Neural progenitor cell (in vitro differentiated cells): ENCODE measurements at places on chromosomes 12 and 14. TPM values are rescaled to one million over a fixed set of nuclear protein-coding genes. Genes with fewer than 3 reads are reported as not detected.

The KRT73 gene
- total RNA-seq: not detected in 2 replicates

DNA sequence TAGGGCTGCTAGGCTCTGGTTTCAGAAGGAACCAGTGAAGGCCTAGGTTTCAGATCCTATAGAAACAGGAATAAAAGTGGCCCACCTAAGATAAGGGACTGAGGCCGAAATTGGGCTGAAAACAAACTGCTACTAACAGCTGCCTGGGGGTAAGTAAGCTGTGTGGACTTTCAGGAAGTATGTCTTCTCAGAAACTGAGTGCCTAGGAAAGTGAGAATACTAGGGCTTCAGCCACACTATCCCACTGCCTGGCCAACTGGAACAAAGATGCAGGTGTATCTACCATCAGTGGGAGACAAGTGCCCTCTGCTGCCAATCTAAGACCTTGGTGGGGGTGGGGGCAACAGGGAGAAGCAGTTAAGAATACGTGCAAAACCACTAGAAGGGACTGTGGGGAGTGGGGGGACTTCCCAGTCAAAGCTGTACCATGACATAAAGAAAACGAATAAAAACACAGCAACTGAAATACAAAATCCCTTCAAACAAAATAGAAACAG, 82.5 kb downstream of the MED13L start:
- no peaks in the 10 kb centered on the region for H3K27me3 ChIP-seq
- no peak for DNase-seq
- H3K36me3 ChIP-seq: no peaks in the 10 kb centered on the region
- no peaks in the 10 kb centered on the region for H3K4me1 ChIP-seq

DNA sequence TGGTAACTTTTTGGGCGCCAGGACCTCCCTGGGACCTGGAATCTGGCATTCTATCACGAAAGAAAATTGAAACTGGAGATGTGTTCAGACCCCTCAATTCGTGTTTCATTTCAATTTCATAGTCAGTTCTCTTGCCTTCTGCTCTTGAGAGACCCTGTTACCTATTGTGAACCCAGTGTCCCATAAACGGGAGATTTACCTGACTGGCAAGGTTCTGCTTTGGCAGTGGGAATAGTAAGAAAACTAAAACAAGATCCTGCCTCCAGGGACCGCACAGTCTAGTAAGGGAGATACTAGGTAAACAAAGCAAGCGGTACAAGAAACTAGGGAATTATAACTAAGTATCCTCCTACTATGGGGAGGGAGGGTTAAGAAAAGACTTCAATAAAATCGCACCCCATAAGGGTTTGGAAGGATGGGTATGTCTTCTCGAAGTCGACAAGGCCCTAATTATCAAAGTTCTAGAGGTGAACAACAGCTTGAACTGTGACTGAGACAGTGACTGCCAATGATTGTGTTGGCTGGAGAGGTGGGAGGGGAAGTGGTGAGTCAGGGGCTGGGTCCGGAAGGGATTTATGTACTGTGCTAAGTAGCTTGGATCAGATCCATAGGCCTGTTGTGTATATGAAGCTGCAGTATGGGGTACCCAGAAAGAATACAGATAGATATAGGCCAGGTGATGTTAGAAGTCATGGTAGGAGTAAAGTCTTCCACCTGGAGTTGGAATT, 754 bp downstream of the ACSS3 start:
- H3K27ac ChIP-seq: no peak overlapping the region
- peak overlapping the region; percentile 92 for H3K4me3 ChIP-seq
- peak; percentile 31 for DNase-seq
- H3K4me1 ChIP-seq: peaks cover 34% of the 10 kb centered on the region
- H3K36me3 ChIP-seq: no peaks in the 10 kb centered on the region

DNA sequence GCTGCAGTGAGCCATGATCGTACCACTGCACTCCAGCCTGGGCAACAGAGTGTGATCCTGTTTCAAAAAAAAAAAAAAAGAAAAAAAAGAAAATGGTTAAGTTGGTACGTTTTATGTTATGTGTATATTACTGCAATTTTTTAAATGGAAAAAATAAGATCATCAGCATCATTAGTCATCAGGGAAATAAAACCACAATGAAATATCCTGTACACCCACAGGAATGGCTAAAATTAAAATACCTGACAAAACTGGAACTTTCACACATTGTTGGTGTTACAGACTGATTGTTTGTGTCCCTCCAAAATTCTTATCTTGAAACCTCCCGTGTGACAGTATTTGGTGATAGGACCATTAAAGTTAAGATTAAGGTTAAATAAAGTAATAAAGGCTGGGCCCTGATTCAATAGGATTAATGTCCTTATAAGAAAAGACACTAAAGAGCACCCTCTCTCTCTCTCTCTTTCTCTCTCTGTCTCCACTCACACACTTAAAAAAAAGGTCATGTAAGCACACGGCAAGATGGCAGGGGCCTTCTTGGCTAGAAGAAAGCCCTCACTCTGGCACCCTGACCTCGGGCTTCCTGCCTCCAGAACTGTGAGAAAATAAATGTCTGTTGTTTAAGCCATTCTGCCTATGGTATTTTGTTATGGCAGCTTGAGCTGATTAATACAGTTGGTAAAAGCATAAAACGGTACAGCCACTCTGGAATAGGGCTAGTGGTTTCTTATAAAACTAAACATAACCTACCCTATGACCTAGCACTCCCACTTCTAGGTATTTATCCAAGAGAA, 48.3 kb upstream of the ZFP36L1 start:
- H3K4me3 ChIP-seq: no peak overlapping the region
- no peak overlapping the region for H3K27ac ChIP-seq
- H3K4me1 ChIP-seq: no peaks in the 10 kb centered on the region
- DNase-seq: no peak
- no peaks in the 10 kb centered on the region for H3K36me3 ChIP-seq
- H3K27me3 ChIP-seq: no peaks in the 10 kb centered on the region

The ST8SIA1 gene
- 1.8 and 1.9 TPM in 2 replicates for total RNA-seq

The DYNLL1 gene
- total RNA-seq: 284 and 355 TPM in 2 replicates

DNA sequence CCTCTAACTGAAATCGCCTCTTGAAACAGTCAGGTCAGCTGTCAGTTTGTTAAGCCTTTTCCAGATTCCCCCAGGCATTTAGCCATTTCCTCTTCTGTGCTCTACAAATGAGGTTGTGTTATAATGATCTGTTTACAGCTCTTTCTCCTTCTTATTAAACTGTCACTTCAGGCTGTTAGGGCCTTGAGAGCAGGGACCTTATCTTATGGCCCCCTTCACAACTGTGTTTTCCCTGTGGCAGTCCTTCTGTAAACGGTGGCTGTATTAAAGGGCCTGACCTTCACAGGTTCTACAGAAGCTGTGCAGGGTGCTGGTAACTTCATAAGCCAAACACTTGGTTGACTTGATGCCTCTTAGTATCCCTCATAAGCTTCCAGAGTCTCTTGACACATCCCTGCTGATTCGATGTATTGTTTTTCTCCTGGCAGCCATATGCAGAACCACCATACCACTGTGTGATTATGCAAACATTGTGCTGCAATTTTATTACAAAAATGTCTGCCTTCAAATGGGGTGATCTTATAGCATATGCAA, 104.7 kb downstream of the PLEKHA5 start:
- H3K4me3 ChIP-seq: no peak overlapping the region
- no peak for DNase-seq
- peaks cover 20% of the 10 kb centered on the region for H3K4me1 ChIP-seq
- no peaks in the 10 kb centered on the region for H3K27me3 ChIP-seq
- no peak overlapping the region for H3K27ac ChIP-seq

DNA sequence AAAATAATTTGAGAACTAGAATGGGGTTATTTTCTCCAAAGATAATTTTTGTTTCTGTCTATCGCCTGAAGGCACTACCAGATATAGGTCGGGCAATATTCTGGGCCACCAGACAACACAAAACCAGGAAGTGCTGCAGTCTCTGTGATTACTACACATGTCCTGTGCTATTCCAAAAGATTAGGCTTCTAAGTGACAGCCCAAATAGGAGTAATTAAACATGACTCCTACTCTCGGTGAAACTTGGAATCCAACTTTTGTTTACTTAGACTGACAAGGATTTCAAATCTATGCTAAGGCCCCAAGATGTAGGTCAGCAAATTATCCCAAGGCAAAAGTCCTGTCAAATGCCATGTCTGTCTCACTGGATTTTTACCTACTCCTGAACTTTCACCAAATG, 157.6 kb upstream of the LRFN5 start:
- no peaks in the 10 kb centered on the region for H3K4me1 ChIP-seq
- H3K4me3 ChIP-seq: no peak overlapping the region
- H3K27me3 ChIP-seq: no peaks in the 10 kb centered on the region
- no peak overlapping the region for H3K27ac ChIP-seq
- DNase-seq: no peak

- H3K36me3 ChIP-seq: no peaks in the 10 kb centered on the region
- H3K4me3 ChIP-seq: no peak overlapping the region
- no peak overlapping the region for H3K27ac ChIP-seq
- no peak for DNase-seq
- no peaks in the 10 kb centered on the region for H3K27me3 ChIP-seq
- peaks cover 15% of the 10 kb centered on the region for H3K4me1 ChIP-seq
These were observed 249.0 kb downstream of the CACNA1C start for GRCh38 chr12:2301531-2302461.

DNA sequence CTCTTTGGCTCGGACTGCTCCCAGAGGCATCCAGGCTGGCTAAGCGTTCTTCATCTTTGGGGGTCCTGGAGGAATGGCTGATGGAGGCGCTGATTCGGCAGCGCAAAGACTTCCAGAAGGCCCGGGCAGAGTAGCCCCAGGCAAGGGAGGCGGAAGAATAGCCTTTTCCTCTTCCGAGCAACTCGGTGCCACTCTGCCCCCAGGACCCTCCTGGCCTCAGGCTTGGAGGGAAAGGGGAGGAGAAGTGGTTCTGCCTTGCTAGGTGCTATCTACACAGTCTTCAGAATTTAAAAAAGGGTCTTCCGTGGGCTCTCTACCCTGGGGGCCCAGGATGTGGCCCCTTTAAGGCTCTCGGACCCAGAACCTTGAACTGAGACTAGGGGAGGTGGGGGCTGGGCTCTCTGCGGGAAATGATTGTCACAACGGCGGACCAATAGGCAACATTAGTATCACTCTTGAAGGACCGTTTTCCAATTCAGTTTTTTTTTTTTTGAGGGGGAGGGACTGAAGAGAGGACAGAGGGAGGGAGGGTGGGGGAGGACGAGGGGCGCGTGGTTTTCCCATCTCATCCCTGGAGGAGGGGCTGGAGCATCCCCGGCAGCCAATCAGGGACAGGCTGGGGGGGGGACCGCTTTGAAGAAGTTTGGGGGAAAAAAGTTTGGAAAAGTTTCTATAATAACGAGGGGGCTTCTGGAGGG, at the start of gene NFATC4:
TSS of gene NFATC4 (plus strand) at position 671 of the 698 bp plus-strand sequence. CDS start 157 bp downstream, outside the sequence.
- peaks cover 12% of the 10 kb centered on the region for H3K27me3 ChIP-seq
- DNase-seq: peak; percentile 87
- H3K27ac ChIP-seq: peak within 1 kb of the TSS; percentile 47

The MARCHF9 gene
- 8.1 and 11.9 TPM in 2 replicates for total RNA-seq

The ADCY6 gene
- 22.4 and 42.4 TPM in 2 replicates for total RNA-seq

The TSHR gene
- not detected in 2 replicates for total RNA-seq

DNA sequence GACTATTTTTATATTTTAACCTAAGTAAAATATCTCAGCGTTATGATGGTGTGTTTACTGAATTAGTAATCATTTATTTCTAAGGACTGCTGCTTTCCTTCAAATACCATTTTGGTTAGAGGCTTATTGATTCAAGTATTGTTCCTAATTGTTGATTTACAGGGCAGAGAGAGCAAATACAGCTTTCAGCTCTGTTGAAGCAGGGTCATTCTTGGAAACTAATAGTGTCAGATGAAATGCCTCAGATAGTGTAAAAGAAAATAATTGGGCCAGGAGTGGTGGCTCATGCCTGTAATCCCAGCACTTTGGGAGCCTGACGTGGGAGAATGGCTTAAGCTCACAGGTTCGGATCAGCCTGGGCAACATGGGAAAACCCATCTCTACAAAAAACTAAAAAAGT, 249.3 kb downstream of the FUT8 start:
- H3K27me3 ChIP-seq: no peaks in the 10 kb centered on the region
- H3K4me3 ChIP-seq: no peak overlapping the region
- peak; percentile 10 for DNase-seq
- H3K36me3 ChIP-seq: no peaks in the 10 kb centered on the region
- no peak overlapping the region for H3K27ac ChIP-seq

- H3K27me3 ChIP-seq: no peaks in the 10 kb centered on the region
- H3K36me3 ChIP-seq: no peaks in the 10 kb centered on the region
- DNase-seq: peak; percentile 78
- H3K27ac ChIP-seq: no peak overlapping the region
These were observed 170.7 kb downstream of the ESRRB start for GRCh38 chr14:76546426-76547221.

DNA sequence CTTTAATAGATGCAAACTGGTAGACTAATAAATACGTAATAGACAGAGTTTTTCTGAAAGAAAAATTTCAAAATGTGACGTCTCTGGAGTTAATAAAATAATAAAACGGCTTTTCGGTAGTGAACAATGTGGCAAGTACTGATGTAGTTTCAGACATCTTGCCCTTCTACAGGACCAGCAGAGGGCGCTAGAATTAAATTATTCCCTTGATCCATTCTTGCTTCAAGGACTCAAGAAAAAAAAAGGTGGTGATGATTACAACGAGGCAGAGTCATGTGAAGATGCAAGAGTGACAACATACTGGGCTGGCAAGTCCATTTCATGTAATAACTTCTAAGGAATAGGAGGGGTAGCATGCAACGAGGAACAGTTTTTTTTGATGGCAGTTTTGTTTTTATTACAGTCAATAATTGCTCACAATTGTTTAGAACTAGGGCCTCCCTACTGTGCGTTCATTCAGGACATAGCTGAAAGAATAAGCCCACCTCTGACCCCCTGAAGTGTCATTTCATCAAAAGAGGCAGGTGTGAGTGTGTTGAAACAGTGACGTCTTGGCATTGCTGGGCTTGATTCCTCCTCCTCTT, 101.0 kb upstream of the GZMB start:
- H3K36me3 ChIP-seq: no peaks in the 10 kb centered on the region
- no peak overlapping the region for H3K4me3 ChIP-seq
- peaks cover 4% of the 10 kb centered on the region for H3K4me1 ChIP-seq
- H3K27ac ChIP-seq: no peak overlapping the region

DNA sequence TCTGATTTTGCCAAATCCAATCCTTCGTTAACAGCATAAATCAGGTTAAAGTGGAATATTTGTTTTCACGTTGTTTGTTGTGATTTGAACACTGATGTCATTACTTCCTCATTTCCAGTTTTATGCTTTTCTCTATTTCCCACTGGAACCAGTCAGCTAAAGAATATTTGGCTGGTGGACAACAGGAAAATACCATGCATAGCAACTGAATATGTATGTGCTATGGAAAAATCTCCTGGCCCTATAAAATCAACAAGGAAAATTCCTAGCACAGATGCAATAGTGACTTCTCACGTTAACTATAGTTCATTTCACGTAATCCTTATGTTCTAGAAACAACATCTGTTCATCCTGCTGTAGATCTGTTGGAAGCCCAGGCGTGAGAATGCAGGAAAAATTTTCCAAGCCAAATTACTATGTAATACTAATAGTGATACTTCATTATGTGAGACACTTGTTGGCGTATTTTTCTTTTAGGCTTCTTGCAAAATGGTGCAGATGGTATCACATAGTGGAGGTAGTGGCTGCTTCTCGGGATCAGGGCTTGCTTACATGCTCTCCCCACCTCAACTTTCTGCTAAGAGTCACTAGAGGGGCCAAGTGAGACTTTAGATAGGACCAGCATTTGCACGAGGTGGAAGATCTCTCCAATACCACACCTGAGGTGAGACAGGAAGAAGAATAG, 86.3 kb upstream of the USP44 start:
- no peak overlapping the region for H3K27ac ChIP-seq
- no peak for DNase-seq
- no peaks in the 10 kb centered on the region for H3K36me3 ChIP-seq
- H3K4me3 ChIP-seq: no peak overlapping the region
- H3K27me3 ChIP-seq: no peaks in the 10 kb centered on the region
- H3K4me1 ChIP-seq: no peaks in the 10 kb centered on the region
